ENCODE measurements at places on chromosomes 2 and 18. TPM values are rescaled to one million over a fixed set of nuclear protein-coding genes. Genes with fewer than 3 reads are reported as not detected.

EXOC6B gene
- polyA plus RNA-seq, result 37.1 TPM

SLC4A3 gene
- 56.8 TPM for polyA plus RNA-seq

SOWAHC gene
- polyA plus RNA-seq, result 11.3 TPM

HOXD8 gene
- 42.7 TPM for polyA plus RNA-seq

MPP4 gene
- polyA plus RNA-seq, result 0.33 TPM

UGT1A10 gene
- polyA plus RNA-seq, result not detected

PRKRA gene
- polyA plus RNA-seq, result 92.5 TPM

NEU4 gene
- polyA plus RNA-seq, result 8.2 TPM
